ENCODE measurements at places on chromosomes 2 and 18. TPM values are rescaled to one million over a fixed set of nuclear protein-coding genes. Genes with fewer than 3 reads are reported as not detected.

The ACMSD gene
- 43.9 TPM for polyA plus RNA-seq

The GPR39 gene
- 3.3 TPM for polyA plus RNA-seq

The GPR45 gene
- polyA plus RNA-seq: not detected

DNA sequence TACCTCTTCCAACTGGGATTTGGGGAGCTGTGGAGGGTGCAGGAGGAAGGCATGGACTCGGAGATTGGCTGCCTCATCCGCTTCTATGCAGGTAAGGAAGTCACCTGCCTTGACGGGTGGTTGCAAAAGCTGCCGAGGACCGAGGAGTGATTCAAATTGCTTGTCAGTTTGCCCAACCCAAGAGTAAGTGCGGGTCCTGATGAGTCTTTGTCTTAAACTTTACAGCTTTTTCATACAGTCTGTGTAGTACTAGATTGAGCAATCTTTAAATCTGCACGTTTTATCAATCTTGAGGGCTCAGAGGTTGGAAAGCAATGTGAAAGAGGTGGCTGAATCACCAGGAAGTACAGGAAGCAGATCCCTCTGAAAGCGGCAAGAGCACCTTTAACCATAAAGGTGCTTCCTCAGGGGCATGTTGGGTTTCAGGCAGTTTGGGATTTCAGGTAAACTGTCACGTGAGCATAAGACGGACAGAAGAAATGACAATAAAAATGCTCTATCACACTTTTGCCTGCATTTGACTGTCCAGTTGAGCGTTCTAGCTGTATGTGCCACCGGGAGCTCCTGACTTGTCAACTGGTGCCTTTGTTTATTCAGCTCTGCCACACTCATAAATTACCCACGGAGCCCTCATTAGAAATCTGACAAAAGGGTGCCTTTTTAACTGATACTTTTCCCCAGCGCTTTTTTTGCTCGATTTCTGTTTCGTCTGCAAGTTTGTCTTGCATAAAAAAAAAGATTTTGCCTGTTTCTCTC, 2.0 kb downstream of the PHLPP1 start:
- peak; percentile 46 for DNase-seq

DNA sequence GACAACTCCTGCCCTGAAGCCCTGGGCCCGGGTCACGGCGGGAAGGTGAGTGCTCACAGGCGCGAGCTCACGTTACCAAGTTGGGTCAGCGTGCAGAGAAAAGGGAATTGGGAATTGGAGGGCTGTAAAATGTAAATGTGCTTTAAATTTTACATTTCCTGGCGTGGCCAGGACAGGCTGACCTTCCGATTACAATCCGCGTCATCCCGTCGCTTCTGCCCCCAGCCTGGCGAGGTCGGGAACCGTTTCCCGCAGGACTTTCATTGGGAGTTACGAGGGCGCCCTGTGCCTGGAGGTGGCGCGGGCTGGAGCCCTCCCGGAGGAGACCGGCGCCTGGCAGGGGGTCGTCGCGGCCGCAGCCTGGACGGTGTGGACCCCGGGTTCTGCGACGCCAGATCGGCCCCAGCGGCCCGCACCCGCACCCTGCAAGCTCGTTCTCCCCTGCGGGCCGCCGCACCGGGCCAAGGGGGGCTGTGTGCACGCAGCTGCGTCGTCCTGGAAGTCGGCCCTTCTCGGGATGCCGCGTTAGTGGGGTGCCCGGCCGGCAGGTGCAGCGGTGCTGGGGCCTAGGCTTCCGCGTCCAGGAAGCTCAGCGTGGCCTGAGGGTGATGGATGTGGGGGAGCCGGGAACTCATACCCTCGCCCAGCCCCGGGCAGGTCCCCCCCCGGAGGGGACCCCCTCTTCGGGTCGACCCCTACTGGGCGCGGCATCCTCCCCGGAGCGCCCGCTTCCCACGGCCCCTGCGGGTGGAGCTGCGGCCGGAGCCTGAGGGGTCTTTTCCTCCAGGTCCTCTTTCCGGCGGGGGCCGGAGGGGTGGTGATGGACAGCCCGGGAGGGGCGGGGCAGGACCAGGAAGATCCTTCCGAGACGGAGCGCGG, 63.9 kb downstream of the LRRFIP1 start:
- DNase-seq: no peak

- no peak for DNase-seq
These were observed 10.0 kb upstream of the REEP1 start for GRCh38 chr2:86347401-86347800.

DNA sequence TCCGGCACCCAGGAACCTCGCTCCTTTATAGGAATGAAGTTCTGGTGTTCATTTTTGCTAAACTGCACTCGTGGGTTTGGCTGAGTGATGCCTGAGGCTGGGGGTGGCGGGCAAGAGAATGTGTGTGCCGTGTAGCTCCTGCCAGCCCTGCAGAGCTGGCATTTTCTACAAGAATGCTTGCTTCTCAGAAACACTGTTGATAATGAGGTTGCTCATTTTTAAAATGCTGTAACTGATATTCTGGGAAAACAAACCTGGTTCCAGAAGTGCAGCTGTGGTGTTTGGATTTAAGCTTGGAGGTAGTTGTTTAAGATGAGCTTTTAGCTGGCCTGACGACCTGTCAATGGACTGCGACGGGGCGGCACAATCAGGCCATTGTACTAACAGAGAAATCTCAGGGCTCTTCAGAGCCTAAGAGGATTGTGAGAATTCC, 511.9 kb upstream of the TNP1 start:
- DNase-seq: no peak

GRCh38 chr2:60028849-60029565, 524.4 kb downstream of the BCL11A start:
- no peak for DNase-seq

GRCh38 chr2:63081404-63081803, 30.8 kb downstream of the OTX1 start:
- DNase-seq: no peak
